ENCODE measurements at places on chromosomes 4 and X.

DNA sequence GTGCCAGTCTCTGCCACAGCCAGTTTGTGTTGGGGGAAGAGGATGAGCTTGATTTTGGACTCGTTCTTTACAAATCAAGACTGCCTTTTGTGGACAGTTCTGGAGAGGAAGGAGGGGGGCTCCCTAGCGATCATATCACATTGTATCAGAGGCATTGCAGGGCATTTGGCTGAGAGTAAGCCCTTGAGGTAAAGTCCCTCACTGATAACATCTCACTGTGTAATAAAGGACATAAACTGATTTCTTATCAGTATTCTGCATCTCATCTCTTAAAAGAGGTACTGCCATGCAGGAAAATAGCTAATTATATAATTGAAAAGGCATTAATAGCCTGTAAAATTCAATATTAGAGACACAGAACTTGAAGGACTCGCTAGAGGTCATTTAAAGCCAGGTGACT, 6.1 kb upstream of the IGFBP7 start:
- DNase-seq: no peak

- DNase-seq: no peak
These were observed 53.8 kb upstream of the INTU start for GRCh38 chr4:127578967-127579366.

DNA sequence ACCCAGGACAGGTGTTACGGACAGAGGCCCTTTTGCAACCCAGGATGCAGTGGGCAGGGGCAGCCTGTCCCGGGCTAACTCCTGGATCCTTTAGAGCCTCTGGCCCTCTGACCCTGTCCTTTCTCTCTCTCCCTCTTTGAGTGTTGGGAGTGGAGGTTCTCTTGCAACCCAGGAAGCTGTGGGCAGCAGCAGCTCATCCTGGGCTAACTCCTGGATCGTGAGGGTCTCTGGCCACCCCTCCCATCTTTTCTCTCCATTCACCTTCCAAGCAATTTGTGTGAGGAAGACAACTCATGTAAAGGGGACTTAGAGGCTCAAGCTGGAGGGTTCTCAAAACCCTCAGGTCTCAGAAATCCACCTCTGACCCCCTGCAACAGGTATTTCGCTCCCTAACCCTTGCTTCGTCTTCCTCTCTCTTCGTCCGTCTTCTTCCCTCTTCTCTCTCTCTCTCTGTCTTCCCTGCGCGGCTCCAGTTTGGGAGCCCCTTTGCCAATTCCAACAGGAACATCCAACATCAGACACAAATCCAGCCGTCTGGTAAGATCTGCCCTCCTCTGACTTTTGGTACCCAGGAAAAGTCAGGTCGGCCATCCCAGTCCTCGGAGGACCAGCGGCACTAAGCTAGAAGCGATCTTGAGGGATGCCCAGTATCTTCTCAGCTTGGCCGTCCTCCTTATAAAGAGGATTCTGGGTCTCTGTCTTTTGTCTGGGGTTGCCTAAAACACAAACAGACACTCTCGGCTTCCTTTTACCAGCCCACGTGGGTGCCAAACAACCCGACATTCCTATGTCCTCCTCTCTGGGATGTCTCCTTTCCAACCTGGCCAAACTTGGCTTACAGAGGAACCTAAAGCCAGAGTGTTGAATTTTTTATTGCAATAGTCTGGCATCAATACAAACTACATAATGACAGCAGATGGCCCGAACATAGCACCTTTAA, 7.9 kb downstream of the ASMTL start:
- no peak for DNase-seq

DNA sequence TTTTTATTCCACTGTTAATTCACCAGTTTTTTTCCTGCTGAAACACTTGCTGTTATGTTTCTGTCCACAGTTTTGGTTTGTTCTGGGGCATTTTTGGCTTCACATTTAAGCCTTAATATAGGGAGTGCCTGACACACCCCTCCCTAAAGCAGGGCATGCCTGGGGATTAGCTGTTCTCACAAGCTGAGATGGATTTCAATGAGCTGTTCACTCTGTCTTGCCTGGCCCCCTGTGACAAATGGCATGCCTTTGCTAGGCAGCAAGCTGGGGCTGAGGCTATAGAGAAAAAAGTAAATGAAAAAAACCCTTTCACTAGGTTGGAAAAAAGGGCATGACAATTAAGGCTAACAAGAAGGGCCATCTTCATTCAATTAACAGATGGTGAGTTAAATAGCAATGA, 22.4 kb downstream of the LPAR4 start:
- DNase-seq: no peak

GRCh38 chrX:15515931-15516330, 15.3 kb downstream of the BMX start:
- DNase-seq: no peak
